Activated CD4-positive, CD25-positive, alpha-beta regulatory T cell treated with anti-CD3 and anti-CD28 coated beads, Interleukin-2, amount 50 U/mL, for 24 hours (primary cell): ENCODE measurements at places on chromosomes 1 and 21.
A peak's percentile ranks its signal among the peaks of the same experiment; 100 is the strongest.

GRCh38 chr1:226479474-226479873 lies 69.1 kb upstream of the STUM start:
- ATAC-seq: no peak

- no peak for ATAC-seq
These were observed 50.8 kb downstream of the CHD5 start for GRCh38 chr1:6129313-6129712.

GRCh38 chr21:28186604-28187003 lies 806.1 kb downstream of the LTN1 start:
- ATAC-seq: no peak

DNA sequence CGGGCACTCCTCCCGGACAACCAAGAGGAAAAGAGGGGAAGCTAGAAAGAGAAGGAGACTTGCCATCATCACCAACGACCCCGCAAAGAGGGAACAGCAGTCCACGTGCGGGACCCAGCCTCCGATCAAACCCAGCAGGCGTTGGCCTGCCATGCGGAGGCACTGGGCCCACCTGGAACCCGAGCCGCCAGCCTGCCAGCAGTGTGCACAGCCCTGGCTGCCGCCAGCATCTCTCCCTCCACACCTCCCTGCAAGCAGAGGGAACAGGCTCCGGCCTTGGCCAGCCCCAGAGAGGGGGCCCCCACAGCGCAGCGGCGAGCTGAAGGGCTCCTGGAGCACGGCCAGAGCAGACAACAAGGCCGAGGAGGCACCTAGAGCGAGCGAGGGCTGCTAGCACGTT lies 1244.7 kb upstream of the B3GALT2 start:
- no peak for ATAC-seq

DNA sequence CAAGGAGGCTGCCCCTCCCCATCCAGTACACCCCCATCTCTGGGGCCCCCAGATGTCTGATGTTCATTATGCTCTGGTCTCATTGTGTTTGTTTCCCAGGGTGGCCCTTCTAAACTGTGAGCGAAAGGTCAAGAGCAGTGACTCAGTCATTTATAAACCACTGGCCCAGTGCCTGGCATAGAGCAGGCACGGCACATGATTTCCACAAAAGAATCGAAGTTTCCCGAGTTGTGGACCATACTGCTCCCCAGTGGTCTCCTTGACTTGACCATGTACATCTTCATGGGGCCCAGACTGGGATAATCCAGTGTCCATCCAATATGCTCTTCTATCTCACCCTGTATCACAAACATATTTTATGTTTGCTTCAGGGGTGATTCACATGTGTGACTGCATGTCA lies 153.3 kb downstream of the NR5A2 start:
- ATAC-seq: no peak

DNA sequence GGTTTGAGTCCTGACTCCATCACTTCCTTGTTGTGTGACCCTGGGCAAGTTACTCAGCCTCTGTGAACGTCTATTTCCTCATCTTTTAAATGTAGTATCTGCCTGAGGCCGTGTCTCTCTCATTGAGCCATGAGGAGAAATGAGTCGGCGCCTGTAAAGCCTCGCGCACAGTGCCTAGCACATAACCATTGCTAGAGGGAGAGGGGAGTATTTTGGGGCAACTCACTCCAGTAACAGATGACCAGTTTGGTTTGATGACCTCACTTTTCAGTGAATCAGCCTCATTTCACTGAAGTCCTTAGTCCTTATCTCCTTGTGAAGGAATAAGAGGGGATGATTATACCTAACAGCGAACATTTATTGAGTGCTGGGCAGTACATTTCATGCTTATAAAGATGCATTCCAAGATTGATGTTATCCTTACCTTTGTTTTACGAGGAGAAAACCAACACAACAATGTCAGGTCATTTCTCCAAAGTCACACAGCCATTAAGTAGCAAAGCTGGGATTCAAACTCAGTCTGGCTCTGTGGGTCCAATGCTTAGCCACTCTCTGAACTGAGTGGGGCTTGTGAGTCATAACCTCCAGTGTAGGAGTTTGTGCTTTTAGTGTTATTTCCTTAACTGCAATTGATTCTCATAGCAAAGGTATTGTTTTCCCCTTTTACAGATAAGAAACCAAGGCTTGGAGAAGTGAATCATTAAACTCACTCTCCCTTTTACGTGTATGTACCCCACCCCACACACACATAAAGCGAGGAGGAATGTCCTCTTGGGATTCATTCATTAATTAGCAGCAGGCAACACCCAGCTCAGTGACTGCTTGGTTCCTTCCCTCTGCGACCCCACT lies 25.9 kb downstream of the KCNC4 start:
- peak; percentile 70 for ATAC-seq

DNA sequence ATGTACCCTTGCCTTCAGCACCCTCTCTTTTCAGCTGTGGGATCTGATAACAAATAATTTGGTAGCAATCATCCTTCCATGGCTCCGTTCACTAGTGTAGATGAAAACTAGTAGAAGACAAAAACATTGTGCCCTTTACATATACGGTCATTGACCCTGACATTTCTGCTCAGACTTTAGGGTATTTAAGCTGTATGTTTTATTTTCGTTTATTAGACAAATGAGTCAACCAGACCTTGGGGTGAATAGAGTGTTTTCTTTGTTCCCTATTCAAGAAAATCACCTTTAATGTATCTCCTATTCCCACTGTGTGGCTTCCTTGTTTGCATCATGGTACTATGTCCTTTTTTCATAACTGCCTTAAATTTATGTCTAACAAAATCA lies 187.3 kb downstream of the VAV3 start:
- ATAC-seq: no peak

DNA sequence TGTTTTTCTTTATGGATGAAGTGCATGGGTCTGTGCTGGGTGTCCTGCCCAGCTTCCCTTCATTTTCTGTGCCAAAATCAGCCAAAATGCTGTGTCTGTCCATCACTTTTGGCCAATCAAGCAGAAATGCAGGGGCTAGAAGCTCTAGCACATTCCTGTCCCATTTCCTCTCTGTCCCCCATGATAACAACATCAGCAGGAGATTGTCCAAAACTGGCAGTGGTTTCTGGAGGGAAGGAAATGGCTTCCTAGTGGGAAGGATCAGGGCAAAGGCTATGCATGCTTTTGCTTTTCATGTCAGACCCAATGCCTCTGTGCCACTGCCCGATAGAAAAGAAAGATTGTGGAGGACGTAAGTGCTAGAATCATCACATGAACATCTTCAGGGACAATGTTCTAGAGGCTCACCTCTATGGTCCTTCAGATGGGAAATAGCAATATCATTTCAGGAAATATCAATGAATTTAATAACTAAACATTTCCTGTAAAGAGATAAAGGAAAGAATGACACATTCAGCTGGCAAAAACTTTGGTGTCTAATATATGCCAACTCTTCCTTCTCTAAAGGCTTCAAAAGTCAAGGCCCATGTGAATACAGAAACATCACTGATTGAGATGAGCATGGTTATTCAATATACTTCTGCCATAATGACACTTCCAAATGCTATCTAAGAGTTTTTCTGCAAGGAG lies 107.5 kb downstream of the SETD4 start:
- no peak for ATAC-seq

GRCh38 chr1:30134466-30135217 lies 588.7 kb downstream of the MATN1 start:
- ATAC-seq: no peak

- no peak for ATAC-seq
These were observed 242.7 kb downstream of the OMA1 start for GRCh38 chr1:58303841-58304240.

GRCh38 chr1:233016798-233017197 lies 66.4 kb downstream of the NTPCR start:
- ATAC-seq: no peak

GRCh38 chr1:170836141-170836540 lies 99.2 kb upstream of the MROH9 start:
- no peak for ATAC-seq

- ATAC-seq: no peak
These were observed 286.2 kb downstream of the SPATA17 start for GRCh38 chr1:217917281-217917887.

- peak; percentile 70 for ATAC-seq
These were observed 681 bp upstream of the UBXN10 start for GRCh38 chr1:20184997-20185833.

- no peak for ATAC-seq
These were observed 126.9 kb upstream of the TMPRSS2 start for GRCh38 chr21:41634858-41635257.

GRCh38 chr1:100523038-100523652 lies 14.8 kb upstream of the GPR88 start:
- ATAC-seq: no peak

GRCh38 chr1:222543817-222544216 lies 4.1 kb downstream of the HHIPL2 start:
- no peak for ATAC-seq

- peak; percentile 30 for ATAC-seq
These were observed 17.1 kb downstream of the ATP6V1G3 start for GRCh38 chr1:198523182-198523950.

GRCh38 chr1:198637157-198637556 lies 1.7 kb upstream of the PTPRC start:
- ATAC-seq: no peak

DNA sequence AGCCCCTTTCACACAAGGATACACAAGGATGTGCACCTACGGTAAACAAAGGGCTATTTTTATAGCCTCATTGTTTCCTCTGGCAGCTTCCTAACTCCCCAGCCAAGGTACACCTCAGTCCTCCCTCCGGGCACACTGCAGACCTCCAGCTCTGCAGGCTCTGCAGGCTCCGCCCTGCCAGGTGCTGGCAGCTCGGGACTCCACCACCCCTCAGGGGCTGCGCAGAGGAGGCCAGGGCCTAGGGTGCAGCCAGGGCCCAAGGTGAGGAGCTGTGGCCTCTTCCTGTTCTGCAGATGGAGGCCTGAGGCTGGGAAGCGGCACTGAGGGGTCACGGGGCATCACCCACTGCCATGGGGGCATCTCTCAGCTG lies 19.8 kb upstream of the CLSTN1 start:
- ATAC-seq: no peak

GRCh38 chr1:48077795-48078222 lies 80.6 kb upstream of the TRABD2B start:
- ATAC-seq: no peak

DNA sequence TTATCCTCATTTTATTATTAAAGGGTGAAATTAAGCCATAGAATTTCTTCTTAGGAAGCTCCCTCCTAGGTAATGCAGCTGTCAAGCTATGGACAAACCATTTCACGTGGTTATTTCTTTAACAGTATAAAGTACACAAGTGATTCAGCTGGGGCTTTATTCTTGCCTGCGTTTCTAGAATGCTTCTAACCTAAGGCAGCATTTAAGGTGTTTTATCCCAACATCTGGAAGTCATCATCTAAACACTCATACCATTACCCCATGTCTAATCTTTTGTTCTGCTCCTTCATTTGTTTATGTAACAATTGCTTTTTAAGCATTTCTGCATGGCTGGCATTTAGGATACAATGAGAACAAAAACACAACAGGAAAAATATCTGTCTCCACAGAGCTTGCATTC lies 829.2 kb upstream of the ADAMTS5 start:
- no peak for ATAC-seq

DNA sequence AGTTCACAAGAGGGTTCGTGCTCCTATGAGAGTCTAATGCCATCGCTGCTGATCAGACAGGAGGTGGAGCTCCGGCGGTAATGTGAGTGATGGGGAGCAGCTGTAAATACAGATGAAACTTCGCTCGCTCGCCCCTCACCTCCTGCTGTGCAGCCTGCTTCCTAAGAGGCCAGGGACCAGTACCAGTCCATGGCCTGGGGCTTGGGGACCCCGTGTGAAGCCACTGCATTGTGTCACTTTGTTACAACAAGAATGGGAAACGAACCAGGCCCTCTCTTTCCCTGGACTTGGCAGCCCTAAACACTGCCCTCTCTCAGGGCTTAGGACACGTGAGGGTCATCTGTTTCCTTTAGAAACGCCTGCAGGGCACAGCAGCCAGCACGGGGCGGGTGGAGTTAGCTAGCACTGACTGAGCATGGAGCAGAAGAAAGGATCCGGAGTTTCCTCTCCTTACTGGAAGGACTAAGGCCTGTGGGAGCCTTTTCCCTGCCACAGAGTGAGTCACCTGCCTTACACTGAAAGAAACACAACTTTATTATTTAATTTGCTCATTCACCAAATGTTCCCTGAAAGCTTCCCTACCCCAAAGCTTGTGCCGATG lies 185.2 kb upstream of the TMEM51 start:
- ATAC-seq: no peak

DNA sequence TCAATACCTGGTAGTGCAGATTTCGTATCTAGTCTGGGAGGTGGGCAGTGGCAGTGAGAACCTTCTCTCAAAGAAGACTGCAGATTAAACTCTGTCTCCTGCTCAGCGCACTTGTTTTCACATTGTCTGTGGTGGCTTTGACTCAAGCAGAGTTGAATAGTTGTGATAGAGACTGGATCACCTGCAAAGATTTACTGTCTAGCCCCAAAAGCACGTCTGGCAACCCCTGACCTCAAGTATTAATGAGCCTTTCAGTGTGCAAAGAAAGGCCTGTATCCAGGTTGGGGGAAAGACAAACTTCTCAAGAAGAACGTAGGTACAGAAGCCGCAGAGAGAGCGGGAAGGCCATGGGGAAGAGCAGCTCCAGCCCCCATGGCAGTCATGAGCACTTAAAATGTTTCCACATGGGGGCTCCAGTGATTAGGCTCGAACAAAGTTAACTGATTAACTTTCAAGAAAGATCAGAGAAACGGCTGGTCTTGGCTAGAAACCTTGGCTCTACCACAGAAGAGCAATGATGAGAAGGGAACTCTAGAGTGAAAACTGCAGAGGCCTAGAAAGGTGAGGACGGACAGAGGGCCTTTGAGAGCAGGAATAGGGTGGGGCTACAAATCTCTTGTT lies 15.2 kb downstream of the HENMT1 start:
- ATAC-seq: no peak

DNA sequence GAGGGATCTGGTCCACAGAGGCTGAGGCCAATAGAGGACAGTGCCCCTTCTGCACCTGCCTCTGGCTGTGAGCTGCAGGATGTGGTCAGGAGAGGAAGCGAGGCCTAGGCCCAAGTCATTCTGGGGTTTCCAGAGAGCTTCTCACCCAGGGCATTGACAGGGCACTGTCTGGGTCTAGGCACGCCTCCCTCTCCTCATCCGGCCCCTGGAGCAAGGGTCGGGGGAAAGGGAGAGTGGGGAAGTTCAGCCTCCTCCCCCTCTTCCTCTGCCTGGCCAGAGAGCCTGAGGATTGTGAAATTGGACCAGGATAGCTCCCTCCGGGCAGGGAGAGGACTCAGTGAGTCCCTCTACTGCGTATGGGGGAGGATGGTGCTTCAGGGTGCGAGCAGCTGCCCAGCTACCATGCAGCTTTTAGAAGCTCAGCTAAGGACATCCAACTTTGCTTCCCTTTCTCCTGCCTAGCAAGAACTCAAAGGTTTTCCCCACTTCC lies 6.3 kb upstream of the INAVA start:
- peak; percentile 81 for ATAC-seq

GRCh38 chr1:62905309-62905708 lies 121.4 kb downstream of the ATG4C start:
- ATAC-seq: no peak

- no peak for ATAC-seq
These were observed 27.3 kb upstream of the EDEM3 start for GRCh38 chr1:184781941-184782340.

GRCh38 chr1:29248409-29248808 lies 12.1 kb downstream of the PTPRU start:
- no peak for ATAC-seq

- ATAC-seq: peak; percentile 41
These were observed 48.9 kb upstream of the ZNF326 start for GRCh38 chr1:89945852-89946476.

GRCh38 chr1:106515375-106515774 lies 541.1 kb upstream of the PRMT6 start:
- no peak for ATAC-seq

- no peak for ATAC-seq
These were observed 682.6 kb downstream of the RWDD3 start for GRCh38 chr1:95916616-95917015.

- ATAC-seq: no peak
These were observed 58.8 kb upstream of the SPATA6 start for GRCh38 chr1:48530727-48531351.
